DMS53 (cell line): ENCODE measurements at places on chromosomes 7 and 10.

DNA sequence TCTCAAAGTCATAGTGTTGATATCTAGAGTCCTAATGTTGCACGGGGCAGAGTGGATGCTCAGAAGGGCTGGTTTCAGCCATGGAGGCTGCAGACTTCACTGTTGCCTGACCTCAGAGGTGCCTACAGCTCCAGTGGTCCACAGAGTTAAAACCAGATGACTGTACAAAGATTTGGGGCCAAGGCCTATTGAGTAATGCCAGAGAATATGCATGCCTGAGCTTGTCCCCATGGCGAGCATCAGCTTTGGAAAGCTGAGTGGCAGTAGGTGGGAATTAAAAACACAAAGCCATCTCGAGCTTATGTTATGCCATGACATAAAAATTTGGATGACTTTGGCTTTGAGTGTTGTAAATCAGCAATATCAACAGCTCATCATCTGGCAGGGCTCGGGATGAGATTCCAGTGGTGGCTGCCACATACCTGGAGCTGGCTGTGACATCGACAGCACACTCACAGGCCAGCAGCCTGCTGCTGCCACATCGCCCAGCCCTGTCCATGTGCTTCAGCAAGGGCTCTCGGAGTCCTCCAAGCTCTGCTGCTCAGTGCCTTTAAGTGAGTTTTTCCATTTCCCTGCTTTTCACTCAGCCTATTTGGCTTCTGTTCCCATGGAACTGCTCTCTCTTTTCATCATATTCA, 379.6 kb downstream of the TNS3 start:
- no peak for DNase-seq

GRCh38 chr7:46812101-46812675, 769.7 kb downstream of the TNS3 start:
- DNase-seq, result no peak

DNA sequence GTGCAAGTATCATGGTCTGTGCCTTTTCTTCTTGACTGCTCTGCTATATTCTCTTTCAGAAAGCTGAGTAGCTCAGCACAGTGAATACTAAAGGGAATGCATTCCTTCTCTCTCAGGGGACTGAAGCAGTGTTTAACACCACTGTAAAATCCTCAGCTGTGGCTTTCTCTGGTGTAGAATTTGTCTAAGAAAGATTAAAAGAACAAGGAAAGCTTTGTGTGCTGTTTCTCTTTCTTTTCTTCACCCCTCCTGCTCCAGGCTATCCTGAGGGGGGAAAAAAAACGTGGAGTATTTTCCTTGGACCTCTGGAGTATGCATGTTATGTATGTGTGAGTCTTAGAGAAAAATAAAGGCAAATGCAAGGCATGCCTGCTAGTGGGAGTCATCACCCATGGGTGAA, 383.9 kb downstream of the AUTS2 start:
- peak; percentile 34 for DNase-seq

GRCh38 chr7:139914306-139915267, 85.5 kb downstream of the TBXAS1 start:
- peak; percentile 18 for DNase-seq

DNA sequence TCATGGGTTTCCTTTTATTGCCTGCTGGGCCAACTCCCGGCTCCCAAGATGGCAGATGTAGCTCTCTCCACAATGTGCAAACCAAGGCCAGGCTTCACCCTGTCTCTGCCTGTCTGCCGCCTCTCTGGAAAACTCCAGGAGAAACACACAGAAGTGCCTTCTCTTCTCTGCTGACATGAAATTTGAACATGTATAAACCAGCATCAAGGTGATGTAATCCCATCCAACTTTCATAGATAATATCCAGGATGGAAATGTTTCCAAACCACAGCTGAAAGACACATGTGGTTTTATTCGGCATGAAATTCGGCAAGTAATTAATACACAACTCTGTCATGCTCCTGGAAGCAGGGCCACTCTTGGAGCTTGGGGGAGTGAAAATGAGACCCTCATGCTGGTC, 297.2 kb downstream of the C7orf25 start:
- no peak for DNase-seq
